ENCODE measurements at places on chromosomes 1 and 21. TPM values are rescaled to one million over a fixed set of nuclear protein-coding genes. Genes with fewer than 3 reads are reported as not detected.

The ANKRD45 gene
- 10.4 TPM for total RNA-seq

The SDHB gene
- 66.9 TPM for total RNA-seq

The KRTAP20-3 gene
- total RNA-seq = not detected

The USP21 gene
- 34.7 TPM for total RNA-seq

The GBP5 gene
- 0.98 TPM for total RNA-seq

The HIVEP3 gene
- 19.4 TPM for total RNA-seq

The OPRD1 gene
- 18.6 TPM for total RNA-seq

The ADGRL4 gene
- total RNA-seq = 7.5 TPM

The ZRANB2 gene
- 111 TPM for total RNA-seq

GRCh38 chr1:76121850-76122249 lies 47.3 kb downstream of the ST6GALNAC3 start:
- no peak for DNase-seq

GRCh38 chr1:156412653-156413321 lies 43.8 kb downstream of the RHBG start:
- no peak for DNase-seq

- no peak for DNase-seq
Measured at GRCh38 chr1:230011333-230012092, 55.5 kb upstream of the GALNT2 start.

- DNase-seq = no peak
Measured at GRCh38 chr1:232697187-232697822, 67.4 kb upstream of the SIPA1L2 start.

DNA sequence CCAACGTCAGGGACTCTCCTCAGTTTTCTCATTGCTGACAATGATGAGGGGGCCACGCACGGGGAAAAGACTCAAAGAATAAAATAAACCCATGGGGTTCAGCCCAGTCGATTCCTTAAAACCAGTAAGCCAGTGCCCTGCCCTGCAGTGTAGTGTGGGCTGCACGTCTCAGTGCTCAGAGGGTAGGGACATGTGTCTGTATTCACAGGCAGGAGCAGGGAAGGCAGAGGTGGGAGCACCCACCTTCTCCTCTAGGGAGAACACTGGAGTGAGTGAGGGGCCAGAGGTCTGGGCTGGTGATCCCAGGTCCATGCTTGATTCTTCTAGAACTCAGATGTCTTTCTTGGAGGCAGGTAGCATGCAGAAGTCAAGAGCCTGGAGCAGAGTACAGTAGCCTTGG lies 303.6 kb downstream of the MATN1 start:
- DNase-seq = no peak

DNA sequence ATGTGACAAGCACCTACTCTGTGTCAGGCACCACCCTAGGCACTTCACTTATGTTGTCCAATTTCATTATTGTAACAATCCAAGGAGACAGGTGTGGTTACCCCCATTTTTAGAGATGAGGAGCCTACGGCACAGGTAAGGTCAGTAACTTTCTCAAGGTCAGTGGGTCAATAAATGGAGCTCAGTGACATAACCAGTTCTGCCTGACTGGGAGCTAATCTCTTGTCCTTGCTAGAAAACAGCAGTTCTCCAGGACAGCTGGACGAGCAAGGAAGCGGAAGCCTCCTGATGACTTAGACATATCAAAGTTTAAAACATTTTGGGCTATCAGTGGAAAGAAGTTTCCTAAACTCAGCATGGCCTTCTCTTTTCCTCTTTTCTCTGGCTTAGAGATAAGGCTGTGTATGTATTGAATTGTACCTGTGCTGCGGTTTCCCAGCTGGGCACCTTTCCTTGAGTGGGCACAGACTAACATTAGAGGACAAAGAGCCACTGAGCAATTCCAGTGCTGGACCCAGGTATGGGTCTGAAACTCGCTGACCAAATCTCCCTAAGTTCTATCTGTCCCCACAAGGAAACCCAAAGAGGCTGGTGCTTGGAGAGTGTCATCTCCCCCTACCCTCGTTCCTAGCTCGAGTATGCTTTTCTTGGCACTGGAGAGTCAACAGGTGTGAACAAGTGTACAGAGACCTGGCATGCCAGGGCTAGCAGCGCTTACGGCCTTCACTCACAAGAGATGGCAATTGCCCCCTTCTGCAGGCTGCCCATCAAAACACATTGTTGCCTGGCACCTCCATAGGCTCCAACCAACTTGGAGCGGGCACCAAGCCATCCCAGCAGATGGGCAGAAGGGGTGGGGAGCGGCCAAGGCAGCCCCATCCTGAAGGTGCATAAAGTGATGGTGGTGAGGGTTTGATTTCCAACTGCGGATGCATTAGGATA lies 456.1 kb upstream of the PROX1 start:
- no peak for DNase-seq

- no peak for DNase-seq
Measured at GRCh38 chr1:241637604-241638003, 2.6 kb downstream of the CHML start.

DNA sequence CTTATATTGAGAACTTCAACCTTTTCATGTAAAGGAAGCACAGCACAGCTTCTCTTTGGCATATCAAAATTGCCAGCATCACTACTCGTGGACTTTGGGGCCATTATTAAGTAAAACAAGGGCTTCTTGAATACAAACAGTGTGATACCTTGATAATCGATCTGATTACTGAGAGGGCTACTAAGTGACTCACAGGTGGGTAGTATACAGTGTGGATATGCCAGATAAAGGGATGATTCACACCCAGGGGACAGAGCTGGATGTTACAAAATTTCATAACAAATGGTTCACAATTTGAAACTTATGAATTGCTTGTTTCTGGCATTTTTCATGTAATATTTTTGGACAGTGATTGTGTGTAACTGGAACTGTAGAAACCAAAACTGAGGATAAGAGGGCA lies 15.4 kb downstream of the HDAC1 start:
- DNase-seq = no peak

DNA sequence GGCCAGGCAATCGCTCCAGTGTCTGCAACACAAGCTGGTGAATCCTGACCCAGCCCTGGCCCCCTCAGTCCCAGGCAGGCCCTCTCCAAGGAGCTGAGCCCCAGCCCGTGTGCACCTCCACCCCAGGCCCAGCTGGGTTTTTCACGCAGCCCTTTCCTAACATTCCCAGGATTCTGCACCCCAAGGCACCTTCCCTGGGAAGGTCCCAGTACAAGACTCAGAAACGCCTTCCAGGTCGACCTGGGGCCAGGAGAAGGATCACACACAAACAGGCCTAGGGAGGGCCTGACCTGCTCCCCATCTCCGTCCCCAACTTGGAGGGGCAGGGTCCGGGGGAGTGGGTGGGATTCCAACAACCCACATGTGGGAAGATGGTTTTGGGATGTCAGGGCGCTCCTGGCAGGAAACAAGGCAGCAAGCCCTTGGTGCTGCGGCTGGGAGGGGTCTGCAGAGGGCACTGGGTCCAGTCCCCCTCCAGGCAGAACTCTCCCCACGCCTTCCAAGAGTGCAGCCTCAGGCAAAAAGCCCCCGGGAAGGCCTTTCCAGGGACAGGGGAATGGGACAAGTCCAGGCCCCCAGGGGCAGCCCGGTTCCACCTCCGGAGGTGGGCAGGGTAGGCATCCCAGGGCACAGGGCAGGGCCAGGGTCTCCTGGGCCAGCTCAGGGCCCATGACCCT lies 58.3 kb downstream of the KCNAB2 start:
- DNase-seq = no peak

GRCh38 chr1:14098294-14098913 lies 398.4 kb downstream of the PRDM2 start:
- DNase-seq = no peak

DNA sequence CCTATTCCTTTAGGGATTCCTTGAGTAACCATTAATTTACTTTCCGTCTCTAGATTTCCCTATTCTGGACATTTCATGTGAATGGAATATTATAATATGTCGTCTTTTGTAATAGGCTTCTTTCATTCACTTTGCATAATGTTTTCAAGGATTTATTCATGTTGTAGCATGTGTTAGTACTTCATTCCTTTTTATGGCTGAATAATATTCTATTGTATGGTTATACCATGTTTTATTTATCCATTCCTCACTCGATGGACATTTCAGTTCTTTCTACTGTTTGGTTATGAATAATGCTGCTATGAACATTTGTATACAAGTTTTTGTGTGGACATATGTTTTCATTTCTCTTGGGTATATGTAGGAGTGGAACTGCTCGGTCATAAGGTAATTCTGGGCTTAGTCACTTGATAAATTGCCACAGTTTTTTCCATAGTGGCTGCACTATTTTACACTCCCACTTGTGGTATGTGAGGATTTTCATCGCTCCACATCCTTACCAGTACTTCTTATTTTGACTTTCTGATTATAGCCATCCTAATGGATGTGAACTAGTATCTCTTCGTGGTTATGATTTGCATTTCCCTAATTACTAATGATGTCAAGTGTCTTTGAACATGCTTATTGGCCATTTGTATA lies 17.7 kb downstream of the PPP2R5A start:
- no peak for DNase-seq

DNA sequence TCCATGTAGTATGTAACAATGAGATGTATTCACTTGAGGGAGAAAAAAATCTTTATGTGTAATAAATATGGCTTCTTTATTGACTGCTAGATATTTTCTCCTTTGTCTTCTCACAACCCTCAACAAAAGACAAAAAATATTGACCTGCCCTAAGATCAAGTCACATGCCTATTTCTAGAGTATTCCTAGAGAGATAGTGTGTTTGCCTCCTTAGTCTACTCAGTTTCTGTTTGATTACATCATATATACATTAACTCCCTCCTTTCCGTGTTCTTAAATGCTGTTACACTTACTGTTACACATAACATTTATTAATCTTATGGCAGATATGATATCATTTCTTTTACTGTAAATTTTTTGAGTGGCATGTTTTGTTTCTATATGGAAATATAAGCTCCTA lies 281.6 kb upstream of the RGS18 start:
- no peak for DNase-seq

DNA sequence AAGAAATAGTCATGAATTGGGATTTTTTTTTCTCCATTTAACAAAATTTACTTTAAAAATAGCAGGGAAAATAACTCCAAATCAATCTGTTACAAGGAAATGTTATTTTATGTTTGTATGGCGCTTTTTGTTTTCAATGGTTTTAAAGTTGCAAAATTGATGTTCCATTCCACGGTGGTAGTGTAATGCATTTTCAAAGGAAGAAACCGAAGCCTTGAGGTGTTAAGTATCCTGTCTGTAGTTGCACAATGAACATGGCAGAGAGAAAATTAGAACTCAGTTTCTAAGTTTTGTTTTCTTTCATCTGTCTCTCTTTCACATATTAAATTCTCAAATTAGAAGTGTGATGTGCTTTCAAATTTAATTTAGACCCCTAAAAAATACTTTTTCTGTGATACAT lies 841.8 kb downstream of the USP25 start:
- DNase-seq = no peak

DNA sequence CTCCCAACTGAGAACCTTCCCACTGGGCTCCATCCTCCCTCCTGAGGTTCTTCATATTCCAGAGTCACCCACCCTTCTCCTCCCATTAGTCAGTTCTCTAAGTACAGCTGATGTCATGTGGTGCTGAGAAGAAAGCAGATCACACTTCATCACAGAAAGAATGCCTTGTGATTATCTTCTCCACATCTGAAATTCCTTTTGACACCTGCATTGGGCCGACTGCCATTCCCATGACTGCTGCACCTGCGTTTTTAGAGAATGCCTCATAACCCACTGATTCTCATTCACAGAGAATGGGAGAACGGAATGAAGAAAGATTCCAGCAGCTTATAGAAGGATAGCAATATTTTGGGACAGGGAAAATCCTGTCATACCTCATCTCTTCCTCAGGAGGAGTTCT lies 14.3 kb downstream of the LEPR start:
- no peak for DNase-seq

- DNase-seq = no peak
Measured at GRCh38 chr1:173212952-173213491, 5.9 kb upstream of the TNFSF4 start.

DNA sequence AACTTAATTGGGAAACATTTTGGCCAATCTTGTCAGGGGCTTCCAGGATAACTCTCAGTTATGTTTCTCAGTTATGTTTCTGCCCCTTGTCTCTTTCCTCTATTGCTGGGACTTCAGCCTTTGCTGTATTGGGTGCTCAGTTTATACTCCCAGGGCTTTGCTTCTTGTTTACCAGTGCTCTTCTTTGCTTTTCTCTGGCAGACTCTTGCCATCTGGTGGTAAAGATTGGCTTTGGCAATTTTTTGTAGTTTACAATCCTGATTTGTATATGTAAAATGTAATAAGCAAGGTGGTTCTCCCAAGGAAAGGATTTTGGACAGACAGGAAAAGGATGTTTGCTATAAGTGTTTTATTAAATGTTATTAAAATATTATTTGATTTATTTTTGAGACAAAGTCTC lies 37.9 kb downstream of the FABP3 start:
- DNase-seq = no peak

- DNase-seq = no peak
Measured at GRCh38 chr1:230517786-230518185, 91.7 kb upstream of the PGBD5 start.

DNA sequence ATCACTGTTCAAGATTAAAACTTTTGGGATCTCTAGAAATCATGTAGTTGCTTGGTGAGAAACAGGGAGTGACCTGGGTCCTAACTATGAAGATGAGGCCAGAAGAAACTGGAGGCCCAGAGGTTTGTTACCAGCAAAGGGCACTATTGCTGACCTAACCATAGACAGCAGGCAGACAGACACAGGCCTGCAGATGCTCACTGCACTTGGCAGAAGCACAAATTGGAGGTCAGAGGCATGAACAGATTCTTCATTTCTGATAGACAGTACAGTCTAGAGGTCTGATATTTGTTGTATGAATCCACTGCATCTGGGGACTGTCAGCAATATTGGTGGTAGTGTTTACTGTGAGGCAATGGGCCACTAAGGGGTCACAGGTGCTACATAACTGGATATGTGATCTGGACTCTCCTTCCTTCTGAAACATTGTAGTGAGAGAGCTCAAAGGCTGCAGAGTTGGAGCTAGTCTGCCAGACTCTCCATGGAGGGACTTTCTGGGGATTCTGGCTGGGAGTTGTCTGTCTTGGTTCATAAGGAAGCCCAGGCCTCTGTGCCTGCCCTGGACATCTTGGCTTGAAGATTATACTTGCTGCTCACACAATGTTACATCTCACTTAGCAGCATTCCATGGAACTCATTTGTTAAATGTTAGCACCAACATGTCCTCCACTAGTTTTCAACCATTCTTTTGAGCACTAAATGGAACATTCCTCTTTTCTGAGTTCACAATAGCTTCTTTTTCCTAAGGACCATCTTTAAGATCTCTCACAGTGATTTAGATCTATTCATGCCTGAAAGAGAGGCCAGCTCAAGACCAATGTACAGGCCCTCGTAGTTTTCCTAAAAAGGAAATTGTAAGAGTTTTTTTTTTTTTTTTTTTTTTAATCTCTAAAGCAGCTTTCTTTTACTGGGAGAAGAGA lies 26.9 kb upstream of the CCN1 start:
- DNase-seq = no peak

DNA sequence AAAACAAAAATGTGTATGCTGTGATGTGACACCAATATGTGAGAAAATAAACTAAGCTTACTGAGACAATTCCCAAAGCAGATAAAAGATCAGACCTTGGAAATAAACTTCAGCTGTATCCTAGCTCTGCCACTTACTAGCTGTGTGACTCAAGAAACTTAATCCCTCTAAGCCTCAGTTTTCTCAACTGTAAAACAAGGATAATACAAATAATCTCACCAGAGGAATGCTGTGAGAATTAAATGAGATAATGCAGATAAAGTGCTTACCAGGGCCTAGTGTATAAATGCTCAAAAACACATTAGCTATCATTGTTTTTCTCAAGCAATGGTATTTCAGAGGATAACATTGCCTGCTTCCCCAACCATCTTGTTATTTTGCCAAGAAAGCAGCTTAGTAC lies 2.1 kb downstream of the HEATR1 start:
- DNase-seq = no peak

Data from dorsolateral prefrontal cortex (tissue), 122 donors.